Dermis microvascular lymphatic vessel endothelial cell (primary cell): ENCODE measurements at places on chromosomes 12 and 14. TPM values are rescaled to one million over a fixed set of nuclear protein-coding genes. Genes with fewer than 3 reads are reported as not detected.

DNA sequence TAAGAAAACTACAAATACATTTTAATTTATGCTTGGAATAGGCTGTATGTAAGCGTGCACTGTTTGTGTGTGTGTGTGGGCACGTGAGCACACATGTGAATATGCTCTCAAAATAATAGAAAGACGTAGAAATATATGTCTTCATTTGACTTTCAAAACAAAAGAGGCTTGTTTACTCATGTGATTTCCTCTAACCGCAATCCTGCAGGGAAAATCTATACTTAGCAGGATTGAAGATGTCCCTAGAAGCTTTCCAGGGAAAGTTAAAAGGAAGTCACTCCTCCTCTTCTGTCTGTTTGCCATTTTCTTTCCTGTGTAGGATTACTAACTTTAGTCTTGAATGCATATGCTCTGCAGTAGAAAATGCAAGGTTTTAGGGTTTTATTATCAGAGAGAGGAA lies 404.7 kb downstream of the MDGA2 start:
- no peak for DNase-seq

DNA sequence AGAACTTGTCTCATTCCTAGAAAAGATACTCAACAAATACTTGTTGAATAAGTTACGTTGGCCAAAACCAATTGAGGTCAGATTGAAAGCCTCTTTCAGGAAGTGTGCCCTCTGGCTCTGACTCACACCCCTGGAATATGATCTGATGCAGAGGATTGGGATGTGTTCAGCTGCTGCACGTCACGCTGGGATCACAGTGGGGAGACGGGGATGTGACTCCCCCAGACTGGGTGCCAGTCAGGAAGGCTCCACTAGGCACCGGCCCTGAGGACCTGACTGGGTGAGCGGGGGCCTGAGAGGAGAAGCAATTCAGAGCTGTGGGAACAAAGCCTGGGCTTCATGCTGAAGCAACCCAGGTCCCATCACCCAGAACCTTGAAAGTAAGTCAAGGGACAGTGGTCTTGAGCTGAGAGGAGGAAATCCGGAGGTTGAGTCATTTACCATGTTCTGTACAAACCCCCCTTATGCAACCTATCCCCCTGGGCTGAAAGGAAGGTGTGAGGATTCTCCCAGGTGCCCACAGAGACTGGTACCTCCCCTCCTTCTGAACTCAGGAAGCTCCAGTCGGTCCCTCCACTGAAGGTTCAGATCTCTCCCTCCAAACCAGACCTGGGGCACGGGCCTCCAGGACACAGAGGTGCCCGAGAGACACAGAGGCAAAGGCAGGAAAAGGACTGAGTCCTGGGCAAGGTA lies 3.9 kb downstream of the CEBPE start:
- DNase-seq, result no peak

DNA sequence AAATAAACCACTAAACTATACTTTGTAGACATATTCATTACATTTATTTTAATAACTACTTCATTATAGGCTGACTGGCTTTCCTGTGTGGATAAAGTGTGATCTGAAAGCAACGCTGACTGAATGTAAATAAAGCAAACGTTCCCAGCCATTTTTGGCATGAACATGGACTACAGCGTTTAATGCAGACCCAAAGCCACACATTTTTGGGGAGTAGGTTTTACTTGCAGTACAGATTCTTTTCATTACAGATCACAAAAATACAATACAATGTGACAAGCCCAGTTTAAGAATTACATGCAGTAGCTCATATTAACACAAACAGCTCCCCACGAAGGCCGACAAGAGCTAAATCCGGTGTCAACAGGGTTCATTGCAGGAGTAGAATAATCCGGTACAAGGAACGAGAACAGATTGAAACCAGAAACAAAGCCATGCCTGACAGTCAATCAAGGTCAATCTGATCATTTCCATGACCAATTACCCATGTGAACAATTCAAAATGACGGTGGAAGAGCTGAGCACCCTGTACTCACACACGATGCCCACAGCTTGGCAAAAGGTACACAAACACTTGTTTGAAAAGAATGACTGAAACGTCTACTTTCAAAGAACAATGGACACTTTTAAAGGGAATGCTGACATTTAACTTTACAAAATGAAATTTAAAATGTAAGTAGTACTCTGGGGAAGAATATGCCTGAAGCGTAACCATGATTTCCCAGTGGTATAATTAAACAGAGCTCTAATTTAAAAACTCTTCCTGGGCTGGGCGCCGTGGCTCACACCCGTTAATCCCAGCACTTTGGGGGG lies 5.3 kb downstream of the BAG5 start:
- DNase-seq, result no peak

GRCh38 chr14:23877538-23878180 lies 75.9 kb upstream of the DHRS4 start:
- DNase-seq, result no peak

The DEGS2 gene
- total RNA-seq, result 0.13 and 0.26 TPM in 2 replicates

The PRIMA1 gene
- not detected in 2 replicates for total RNA-seq

The CFAP54 gene
- total RNA-seq, result 6.2 and 9.2 TPM in 2 replicates

The FITM1 gene
- 0.39 and 0.63 TPM in 2 replicates for total RNA-seq
